ENCODE measurements at places on chromosomes 11 and 22.

GRCh38 chr11:96389720-96390487, at the start of the genes CCDC82 and JRKL:
CCDC82 (minus strand) TSS chr11:96389912; CDS start chr11:96384747, 5,165 bp downstream.
JRKL (plus strand) TSS chr11:96390013; CDS start chr11:96390650, 637 bp downstream.
- DNase-seq: peak; percentile 98

GRCh38 chr11:66987924-66988637, 13.0 kb downstream of the C11orf86 start:
- no peak for DNase-seq

DNA sequence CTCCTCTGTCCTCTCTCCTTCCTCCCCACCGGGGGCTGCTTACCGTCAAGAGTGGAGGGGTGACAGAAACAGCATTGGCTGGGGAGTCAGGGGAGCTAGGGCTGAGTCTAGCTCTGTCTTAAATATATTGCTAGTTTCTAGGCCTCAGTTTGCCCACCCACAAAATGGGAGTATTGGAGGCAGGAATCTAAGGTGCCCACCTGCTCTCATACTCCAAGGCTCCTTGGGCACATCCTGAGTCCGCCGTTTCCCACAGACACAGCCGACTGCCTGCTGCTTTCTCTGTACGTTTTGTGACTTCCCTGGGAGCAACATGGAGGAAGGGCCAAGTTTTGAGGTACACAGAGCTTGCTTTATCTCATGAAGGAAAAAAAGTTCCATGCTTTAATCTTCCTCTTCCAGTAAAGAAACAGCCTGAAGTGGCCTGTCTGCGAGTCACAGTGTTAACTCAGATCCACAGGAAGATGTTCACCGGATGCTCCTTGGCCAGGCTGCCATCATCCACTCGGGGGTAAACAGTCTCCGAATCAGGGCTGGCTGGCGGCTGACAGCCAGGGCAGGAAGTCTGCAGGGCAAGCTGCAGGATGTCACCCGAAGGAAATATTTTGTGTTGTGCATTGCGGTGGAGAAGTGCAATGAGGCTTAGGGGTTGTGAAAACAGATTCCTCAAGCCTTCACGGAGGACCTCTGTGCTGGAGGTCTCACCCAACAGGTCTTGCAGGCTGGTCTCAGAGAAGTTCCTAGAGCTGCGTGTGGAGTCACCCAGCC, 11.0 kb upstream of the CERK start:
- no peak for DNase-seq

DNA sequence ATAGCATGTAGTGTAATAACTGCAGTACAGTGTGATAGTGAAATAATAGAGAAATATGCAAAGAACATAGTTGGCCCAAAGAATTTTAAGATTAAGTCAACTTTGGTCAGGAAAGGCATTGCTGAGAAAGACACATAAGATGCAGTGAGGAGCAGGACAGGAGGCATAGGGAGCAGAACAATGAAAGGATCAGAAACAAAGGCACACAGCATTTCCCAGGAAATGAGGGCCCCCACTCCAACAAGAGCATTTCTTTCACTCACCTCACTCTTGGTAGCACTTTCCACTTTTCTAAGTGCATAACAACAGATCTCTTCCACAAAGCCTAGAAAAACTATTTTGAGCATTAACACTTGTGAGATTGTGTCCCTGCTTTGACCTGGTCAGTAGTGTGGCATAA, 238.4 kb upstream of the FAT3 start:
- no peak for DNase-seq

DNA sequence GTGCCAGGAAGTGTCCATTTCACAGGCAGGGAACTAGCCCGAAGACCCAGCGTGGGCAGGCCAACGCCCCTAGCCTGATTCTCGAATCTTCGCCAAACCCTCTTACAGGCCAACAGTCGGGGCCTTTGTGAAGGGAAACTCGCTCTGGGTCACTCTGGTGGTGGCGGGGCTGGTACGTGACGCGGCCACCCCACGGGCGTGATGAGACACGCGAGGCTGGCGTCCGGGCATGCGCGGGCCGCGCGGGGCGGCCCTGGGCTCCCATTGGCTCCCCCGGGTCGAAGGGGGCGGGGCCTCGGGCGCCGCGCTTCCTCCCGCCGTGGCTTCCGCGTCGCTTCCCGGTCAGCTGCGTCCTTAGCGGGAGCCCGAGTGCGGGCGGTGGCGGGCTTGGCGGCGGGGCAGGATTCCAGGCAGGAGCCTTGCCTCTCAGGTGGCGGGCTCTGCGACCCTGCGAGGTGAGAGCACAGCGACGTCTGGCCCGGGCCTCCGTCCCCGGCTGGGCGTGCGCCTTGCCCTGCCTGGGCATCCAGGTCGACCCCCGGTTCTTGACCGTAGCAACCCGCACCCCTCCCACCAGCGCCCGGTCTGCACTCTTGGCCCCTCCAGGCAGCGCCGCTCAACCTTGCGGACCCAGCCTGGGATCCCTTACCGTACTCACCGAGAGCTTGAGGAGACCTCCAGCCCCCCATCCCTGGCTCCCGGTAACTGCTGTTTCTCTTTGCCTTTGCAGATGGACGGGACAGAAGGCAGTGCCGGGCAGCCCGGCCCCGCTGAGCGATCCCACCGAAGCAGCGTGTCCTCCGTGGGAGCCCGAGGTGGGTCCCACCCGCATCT, at the start of gene FRMD8:
FRMD8 (plus strand) TSS at position 331 of the 834 bp plus-strand sequence; CDS start at position 731, 400 bp downstream.
- peak; percentile 97 for DNase-seq

DNA sequence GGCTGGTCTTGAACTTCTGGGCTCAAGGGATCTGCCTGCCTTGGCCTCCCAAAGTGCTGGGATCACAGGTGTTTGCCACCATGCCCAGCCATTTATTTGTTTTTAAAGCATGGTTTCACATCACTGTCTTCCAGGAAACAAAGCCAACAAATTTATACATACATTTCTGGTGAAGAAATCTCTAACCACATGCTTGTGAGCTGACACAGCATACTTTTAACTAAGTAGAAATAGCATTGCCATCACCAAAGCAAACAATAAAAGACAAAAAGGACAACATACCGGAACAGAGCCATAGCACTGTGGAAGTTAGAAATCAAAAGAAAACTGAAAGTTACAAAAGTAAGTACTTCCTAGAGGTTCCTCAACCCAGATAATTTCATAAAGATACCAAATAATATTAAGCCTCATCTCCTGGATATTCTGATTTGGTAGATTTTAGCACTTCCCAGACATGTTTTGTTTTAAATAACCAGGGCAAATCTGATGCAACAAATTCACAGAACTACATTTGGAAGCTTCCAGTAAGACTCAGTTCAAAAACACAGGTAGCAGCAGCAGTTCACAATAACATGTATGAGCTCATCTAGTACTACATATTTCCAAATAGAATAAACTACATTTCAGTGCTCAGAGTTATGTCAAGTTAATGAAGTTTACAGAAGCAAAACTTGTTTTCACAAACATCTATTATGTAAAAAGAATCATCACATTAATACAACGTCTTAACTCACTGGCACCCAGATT, 70.6 kb downstream of the RRAS2 start:
- no peak for DNase-seq

DNA sequence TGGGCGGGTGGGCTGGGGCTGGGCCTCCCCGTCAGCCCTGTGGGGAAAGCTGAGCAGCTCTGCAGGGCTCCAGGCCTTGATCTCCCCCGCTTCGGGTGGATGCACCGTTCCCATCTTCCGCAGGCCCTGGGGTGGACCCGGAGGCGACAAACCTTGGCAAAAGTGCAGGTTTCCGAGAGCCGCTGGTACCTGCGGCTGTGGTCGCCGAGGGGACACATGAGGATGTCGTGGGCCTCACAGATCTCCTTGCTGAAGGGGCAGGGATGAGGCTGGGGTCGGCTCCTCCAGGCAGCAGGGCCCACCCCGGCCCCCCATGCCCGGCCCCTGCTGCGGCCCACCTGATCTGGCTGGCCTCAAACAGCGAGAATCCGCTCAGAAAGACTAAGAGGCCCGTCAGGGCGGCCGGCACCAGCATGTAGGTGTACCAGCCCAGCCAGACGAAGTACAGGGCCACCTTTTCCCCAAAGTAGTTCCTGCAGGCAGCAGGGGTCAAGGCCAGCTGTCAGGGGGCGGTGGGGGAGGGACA, 11.8 kb downstream of the ANO9 start:
- no peak for DNase-seq

DNA sequence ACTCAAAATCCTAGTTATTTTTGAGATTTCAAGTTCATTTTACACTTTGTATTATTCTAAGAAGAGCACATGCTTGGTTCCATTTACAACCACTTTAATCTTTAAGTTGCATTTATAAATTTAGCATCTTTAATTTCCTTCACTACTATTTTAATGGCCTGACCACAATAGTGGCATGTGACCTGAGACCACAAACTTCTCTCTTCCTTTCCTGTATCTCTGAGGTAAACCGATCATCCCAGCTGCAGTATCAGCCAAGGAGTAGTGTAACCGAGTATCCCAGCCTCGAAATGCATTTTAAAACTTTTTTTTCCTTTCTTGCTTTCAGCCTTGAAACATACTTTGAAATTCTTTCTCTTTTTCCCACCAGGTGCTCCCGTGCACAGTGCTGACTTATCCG, 28.7 kb upstream of the CBX6 start:
- no peak for DNase-seq
